Ureter (tissue), 1 donor: ENCODE measurements at places on chromosomes 5 and 9. TPM values are rescaled to one million over a fixed set of nuclear protein-coding genes. Genes with fewer than 3 reads are reported as not detected.

Gene SH3GL2
- total RNA-seq = 1.2 TPM

GRCh38 chr9:73073337-73074175 is 78.1 kb upstream of the ANXA1 start:
- DNase-seq = no peak

GRCh38 chr9:125908966-125909365 is 161.8 kb downstream of the PBX3 start:
- no peak for DNase-seq

DNA sequence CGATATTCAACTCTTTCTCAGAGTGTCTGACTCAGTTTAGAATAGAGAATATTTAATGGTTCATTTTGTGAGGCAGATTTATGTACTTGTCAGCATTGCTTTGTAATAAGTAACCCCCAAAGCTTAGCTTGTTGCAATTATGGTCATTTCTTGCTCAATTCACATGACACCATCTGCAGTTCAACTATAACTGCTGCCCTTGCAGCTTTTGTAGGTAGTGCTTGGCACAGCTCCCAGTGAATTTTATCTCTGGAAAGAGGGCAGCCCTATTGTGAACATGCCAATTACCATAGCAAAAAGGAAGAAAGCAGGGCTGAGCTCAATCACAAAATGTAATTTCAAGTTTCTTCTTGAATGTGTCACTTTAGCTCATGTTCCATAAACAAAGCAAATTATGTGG is 1587.7 kb upstream of the ACO1 start:
- DNase-seq = no peak

- DNase-seq = no peak
These were observed 5.1 kb downstream of the RAPGEF1 start for GRCh38 chr9:131734781-131735180.

Gene SLC22A4
- total RNA-seq = 3.1 TPM

Gene SHOC1
- total RNA-seq = 0.16 TPM

DNA sequence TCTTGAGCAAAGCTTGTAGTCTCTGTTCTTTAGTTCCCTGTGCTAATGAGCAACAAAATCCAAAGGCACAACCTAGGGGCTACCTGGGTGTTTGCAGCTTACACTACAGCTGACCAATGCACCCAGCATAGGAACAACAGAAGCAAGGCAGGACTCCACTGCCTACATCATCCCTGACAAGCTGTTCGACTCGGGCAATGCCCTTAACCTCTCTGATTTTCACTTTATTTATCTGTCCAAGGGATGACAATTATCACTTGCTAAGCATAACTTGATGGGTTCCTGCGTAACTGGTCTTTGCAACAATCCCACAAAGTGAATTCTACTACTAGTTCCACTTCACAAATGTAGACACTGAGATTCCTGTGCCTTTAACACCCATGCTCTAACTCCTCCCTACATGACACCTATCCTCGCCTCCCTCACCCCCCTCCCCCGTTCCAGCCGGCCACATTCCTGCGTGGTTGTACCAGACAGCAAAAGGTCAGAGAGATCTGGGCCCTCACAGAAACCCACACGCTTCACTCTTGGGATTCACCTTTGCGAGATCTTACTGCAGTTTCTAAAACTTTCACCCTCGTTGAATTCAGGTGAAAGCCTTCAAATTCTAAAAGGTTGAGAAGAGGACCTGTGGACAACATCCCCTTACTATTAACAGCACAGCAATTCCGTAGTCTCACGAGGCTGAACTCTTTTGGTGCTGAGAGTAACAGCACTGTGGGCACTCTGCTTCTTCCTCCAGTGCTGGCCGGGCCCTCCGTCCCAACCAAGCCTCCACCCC is 995 bp downstream of the IPPK start:
- DNase-seq = peak; percentile 49

DNA sequence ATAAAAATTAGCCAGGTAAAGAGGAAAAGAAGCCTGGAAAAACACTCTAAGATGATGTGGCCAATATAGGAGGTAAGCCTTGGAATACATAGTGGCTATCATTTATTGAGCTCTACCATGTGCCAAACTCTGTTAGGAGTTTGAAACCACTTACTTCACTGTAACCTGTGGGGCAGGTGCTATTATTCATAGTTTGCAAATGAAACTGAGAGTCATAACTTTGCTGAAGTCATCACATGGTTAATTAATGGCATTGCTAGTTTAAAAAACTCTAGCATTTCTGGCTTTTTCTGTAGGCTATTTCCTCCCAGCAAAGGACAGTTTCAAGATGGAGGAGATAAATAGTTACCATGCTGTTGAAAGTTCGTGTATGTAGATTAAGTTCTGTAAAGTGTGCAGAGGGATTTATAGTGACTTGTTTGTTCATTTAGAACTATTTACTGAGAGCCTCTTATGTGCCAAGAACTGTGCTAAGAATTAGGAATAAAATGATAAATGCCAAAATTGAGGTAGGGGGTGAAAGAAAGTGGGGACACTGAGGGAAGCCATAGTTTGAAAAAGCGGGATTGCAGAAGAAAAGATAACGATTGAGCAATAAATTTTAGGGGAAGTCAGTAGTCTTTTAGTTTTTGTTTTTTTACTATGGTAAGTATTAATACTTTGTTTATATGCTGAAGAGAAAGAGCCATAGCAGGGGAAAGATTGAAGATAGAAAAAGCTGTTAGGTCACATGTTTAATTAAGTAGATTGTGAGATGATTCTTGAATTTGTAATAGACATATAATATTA is 57.2 kb downstream of the WDR70 start:
- no peak for DNase-seq

Gene RNF208
- 6.5 TPM for total RNA-seq

GRCh38 chr5:66795682-66796081 is 199.5 kb downstream of the MAST4 start:
- DNase-seq = no peak

Gene PTAR1
- 66.9 TPM for total RNA-seq

- DNase-seq = no peak
These were observed 207.0 kb upstream of the MAP3K1 start for GRCh38 chr5:56608217-56608925.

GRCh38 chr5:156621719-156622118 is 228.4 kb upstream of the PPP1R2B start:
- no peak for DNase-seq

GRCh38 chr9:23073136-23073535 is 626.5 kb downstream of the DMRTA1 start:
- no peak for DNase-seq

DNA sequence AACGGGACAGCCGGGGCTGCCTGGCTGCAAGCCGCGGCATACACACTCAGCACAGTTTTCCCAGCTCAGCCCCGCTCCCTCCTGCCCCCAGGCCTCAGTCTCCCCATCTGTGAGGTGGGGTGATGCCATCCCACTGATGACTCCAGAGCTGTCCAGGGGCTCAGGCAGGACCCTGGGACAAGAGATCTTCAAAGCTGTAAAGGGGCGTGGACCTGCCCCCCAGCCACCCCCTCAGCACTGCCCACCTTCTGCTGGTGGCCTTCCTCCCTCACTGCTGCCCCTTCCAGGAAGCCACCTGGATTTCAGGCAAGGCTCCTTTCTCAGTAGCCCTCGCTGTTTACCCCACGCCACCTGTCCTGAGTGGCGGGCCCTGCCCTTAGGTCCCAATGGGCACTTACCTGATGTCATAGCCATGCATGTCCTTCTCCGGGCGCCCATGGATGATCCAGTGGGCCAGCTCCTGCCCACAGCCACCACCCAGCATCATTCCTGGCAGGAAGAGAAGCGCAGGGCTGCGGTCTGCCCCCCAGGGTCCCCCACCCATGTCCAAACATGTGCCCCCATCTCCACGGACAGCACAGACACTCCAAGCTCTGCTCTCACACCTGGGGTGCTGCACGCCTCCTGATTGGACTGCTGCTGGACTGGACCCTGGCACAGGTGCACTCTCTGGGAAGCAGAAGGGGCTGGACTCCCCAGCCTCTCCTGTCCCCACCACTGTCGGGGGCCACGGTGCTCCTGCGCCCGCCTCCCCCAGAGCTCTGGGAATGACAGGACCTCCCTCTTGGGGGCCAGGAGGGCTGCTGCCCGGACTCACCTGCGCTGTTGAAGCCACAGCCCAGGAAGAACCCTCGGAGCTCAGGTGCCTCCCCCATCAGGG is 25.7 kb downstream of the SARDH start:
- DNase-seq = no peak

DNA sequence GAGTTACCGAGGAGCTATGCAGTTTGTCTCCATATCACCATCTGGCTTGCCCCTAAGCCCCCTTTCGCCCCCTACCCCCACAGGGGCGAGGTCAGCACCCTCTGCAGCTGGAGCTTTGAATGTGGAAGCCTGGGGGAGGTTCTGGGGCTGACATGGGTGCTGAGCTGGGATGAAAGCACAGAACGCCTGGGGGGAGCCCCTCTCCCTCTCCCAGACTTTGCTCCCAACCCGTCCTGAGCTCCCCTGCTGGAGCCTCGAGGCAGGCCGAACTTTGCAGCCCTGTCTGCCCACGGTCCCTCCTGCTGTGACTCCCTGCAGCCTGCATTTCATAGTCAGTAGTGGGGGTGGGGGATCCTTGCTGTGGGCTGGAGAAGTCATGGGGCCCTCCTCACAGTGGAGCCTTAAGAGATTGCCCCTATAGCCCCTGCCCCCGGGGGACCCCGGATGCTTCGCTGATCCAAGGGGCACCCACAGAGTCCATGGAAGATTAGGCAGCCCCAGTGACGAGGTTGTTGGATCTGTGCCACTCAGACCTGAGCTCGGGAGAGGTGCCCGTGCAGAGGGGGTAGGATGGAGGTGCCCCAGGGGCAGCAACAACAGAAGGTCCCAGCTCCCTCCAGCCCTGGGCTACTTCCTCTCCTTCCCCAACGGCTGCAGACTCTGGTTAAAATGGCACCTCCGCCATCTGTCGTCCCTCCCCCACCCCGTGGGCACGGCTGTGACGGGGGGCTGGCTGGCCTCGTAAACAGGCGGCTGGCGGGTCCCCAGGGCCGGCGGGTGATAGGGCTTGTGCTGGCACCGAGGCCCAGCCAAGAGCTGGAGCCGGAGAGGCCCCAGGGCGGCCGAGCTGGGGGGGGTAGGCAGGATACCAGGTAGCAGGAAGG is 162.0 kb downstream of the C9orf50 start:
- DNase-seq = peak; percentile 75

- DNase-seq = no peak
These were observed 409.1 kb downstream of the TAF11L14 start for GRCh38 chr5:18043344-18043743.

DNA sequence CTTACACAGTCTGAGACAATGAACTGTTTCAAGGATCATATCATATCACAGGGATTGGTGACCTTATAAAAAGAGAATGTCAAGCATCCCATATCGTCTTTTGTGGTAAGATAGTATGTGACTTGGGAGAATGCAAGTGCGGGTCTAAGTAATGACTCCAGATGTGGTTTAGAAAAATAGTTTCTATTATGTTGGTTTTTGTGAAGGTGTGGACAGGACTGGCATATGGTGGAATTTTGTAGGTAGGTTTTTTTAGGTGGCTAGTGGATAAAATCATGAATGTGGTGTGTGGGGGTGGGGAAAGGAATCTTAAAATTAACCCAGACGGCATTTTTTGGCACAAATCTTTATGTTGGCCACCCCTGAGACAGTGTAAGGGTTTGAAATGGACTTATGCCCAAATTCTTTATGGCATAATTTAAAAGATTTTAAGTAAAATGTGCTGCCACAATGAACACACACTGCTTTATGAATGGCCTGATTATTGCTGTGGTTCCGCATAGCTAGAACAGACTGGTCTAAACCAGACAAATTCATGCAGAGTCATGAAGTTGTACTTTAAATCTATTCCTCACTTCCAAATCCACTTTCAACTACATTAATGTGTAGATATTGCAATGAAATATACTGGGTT is 204.8 kb upstream of the HAPLN1 start:
- DNase-seq = no peak

GRCh38 chr9:120974181-120974580 is 47.6 kb upstream of the TRAF1 start:
- no peak for DNase-seq

Gene TRIM14
- 66.9 TPM for total RNA-seq

DNA sequence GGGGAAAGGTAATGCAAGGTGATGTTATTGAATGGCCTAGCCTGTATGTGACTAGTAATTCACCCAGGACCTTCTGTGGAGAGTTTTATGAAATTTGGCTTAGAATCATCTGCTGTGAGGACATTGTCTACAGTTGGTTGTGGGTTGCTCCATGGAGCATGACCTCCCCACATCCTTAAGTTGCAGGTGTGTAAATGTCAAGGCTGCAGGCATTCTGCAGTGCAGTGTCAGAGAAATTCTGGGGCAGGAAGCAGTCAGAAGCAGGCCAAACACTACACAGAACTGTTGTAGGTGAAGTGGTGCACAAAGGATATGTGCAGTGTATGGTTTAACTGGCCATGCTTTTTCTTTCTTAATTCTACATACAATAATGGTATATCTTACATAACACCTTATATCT is 588.3 kb downstream of the EBF1 start:
- no peak for DNase-seq

Gene OGN
- total RNA-seq = 18.1 TPM

DNA sequence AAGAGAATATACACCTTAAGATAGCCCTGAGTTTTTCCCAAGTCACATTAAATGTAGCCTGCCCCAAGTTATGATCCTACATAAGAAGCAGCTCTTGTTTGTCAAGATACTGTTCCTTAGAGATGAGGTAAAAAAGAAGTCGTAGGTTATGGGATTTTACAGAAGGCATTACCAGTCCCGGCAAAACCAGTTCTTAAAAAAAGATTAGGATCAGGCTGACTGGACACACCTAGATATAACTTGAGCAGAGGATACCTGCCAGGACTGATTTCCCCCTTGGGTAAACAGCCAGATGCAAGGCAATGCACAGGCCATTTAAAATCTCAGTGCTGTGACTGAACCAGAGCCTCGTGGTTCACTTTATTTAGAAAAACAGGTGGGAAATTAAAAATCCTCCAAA is 14.1 kb upstream of the SEMA5A start:
- DNase-seq = no peak

DNA sequence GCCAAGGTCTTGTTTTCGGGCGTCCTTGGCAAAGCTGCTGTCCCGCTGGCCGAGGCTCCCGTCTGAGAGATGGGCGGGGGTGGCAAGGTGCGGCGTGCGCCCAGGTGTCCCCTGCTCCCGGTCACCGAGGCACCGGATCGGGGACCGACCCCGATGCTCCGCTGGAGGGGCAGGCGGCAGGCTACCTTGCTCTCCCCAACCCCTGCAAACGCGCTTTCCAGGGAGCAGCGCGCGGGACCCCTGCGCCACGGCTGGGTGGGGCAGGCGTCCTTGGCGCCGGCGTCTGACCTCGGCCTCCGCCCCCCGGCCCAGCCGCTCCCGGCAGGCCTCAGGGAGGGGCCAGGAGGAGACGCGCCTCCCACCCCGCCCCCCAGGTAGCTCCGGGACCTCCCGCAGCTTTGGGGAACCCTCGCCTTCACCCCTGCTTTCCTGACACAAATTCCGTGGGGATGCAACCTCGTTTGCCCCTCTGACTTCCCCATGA is 551 bp downstream of the N4BP3 start:
- no peak for DNase-seq

- DNase-seq = no peak
These were observed 15.9 kb downstream of the PCDHAC2 start for GRCh38 chr5:140982083-140982716.

- DNase-seq = no peak
These were observed 37.2 kb upstream of the GRHPR start for GRCh38 chr9:37385286-37385685.

DNA sequence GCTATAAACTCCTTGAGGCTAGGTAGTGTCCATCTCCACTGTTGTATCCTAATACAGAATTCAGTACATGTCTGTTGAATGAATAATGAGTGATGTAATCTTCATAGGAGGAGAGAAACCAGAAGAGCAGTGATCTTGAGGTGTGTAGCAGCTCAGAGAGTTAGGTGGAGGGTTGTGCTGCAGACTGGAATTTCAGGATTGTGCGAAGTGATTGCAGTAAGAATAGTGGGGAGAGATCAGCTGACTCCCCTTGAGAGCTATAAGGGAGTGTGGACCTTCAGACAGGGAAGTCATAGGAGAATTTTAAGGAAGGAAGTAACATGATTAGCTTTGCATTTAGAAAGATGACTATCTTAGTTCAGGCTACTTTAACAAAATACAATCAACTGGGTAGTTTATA is 4.4 kb downstream of the SNX24 start:
- no peak for DNase-seq
